ENCODE measurements at places on chromosomes 16 and 17.
A peak's percentile ranks its signal among the peaks of the same experiment; 100 is the strongest.

DNA sequence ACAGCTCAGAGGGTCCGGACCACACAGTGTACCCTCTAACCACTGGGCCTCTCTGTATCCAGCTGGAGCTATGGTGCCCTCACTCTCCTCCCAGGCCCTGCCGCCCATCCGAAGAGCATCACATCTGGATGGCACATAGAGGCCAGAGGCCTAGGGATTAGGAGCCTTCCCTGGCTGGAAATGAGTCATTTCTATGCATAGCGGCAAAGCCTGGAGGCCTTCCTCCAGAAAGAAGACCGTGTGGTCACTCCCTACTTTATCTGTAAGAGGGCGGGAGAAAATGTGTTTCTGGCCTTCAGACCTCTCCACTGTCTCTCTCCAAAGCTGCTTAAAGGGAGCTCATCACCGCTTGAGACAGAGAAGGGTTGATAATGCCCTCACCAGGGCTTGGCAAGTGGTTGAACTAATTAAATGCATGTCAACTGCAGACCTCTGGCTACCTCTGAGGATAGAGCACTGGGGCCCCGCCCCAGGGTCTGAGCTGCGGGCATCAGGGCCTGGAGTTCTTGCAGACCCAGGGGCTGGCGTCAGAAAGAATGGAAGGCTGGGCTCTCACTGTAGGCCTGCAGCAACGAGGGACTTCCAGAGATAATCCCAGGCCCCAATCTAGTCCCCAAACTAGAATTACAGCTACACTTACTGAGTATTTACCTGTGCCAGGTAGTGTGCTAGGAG lies 122.2 kb downstream of the IRX5 start:
- no peak for DNase-seq

DNA sequence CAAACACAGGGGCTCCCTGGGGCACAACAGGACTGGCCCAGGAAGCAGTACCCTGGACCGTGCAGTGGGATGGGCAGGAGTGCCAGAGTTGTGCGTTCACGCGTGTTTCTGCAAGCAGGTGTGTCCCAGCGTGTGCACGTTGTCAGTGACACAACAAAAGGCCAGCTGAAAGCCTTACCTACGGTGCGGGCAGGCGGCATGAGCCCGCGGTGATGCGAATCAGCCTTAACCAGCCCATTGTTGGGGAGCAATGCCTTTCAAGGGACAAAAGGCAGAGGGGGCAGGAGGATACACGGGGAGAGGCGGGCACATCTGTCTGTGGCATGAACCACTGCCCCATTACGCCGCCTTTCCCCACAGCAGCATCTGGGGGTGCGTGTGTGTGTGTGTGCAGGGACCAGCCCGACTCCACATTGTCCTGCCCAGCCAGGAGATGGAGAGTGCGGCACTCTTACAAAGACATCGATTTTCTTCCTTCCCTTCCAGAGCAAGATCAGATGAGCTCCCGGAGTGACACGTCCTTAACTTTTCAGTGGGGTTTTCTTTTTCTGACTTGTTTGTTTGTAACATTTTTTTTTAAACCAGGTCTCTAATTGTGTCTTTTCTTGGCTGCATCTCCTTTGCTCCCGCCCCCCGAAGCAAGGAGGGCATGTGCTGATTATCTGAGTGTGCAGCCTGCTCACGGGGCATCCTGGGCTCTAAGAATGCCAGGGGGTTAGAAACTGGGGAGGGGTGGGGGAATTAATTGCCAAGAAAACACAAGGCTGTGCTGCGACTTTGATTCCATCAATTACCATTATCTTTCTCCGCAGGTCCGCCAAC lies 158.1 kb downstream of the ZNF423 start:
- DNase-seq = no peak

DNA sequence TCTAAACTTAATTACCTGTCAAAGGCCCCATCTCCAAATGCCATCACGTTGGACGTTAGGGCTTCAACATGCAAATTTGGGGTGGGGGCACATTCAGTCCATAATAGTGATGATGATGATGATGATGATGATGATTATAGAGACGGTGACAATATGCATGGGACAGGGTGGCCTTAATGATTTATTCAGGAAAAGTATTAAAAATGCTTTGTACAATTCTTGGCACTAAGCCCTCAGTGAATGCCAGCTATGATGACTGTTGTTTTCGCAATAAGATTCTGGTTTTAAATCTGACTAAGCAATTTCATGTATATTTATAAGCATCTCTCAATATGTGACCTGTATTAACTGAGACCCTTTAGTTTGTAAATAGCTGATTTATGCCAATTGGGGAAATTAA lies 106.3 kb downstream of the C16orf95 start:
- DNase-seq = no peak

GRCh38 chr16:1543085-1543896 lies 9.8 kb downstream of the TMEM204 start:
- DNase-seq = peak; percentile 64

GRCh38 chr17:2051061-2051932 lies 3.6 kb upstream of the HIC1 start:
- DNase-seq = no peak

DNA sequence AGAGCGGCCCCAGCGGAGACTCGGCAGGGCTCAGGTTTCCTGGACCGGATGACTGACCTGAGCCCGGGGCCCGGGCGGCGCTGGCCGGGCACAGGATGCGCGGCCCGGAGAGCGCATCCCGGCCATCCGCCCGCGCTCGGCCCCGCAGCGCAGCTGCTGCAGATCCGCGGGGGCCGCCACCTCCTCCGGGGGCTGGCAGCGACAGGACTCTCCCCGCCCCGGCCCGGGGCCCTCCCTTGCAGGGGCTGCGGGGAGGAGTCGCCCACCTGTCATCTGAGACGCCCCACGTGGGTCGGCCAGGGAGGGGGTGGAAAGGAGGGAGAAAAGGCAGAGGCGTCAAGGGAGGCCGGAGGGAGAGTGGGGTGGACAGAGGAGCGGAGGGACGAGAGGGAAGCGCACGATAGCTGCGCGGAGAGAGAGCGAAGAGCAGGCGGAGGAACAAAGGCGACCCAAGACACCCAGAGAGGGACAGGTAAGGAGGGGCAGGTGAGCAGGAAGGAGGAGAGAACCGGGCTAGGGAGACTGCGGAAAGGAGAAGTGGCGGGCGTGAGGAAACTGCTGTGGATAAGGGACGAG lies 471 bp upstream of the PRKAR1A start:
- peak; percentile 59 for DNase-seq

DNA sequence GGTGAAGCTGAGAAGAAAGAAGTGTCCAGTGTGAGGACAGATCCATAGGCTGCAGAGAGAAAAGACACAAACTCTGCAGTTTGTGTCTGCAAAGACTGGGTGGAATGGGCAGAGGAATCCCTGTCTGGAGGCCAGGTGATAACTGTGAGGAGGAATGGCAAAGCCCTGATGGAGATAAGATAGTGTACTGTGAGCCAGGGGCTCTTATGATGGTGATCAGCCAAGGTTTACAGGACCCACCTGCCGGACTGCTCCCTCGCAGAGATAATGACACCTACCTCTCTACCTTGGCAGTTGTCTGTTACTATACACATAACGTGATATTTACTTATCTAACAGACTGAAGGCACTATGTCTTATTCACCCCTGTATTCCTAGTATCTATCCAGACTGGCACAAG lies 92.6 kb upstream of the ASIC2 start:
- DNase-seq = no peak

DNA sequence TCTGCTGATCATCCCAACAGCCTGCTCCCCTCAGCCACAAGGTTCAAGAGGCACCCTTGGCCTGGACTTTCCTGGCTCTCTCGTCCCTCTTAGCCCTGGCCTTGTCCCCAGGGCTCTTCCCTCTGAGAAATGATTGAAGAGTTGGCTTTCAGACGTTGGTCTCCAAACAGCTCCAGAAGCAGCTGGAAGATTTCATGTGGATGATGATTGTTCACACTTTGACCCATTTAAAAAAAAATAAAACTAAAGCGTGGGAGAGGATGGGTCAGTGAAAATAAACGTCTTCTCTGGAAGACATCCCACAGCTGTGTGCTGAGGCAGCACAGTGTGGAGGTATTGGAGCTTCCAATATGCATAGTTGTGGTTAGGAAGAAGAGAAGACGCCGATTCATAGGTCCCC lies 54.7 kb upstream of the CDH11 start:
- no peak for DNase-seq

DNA sequence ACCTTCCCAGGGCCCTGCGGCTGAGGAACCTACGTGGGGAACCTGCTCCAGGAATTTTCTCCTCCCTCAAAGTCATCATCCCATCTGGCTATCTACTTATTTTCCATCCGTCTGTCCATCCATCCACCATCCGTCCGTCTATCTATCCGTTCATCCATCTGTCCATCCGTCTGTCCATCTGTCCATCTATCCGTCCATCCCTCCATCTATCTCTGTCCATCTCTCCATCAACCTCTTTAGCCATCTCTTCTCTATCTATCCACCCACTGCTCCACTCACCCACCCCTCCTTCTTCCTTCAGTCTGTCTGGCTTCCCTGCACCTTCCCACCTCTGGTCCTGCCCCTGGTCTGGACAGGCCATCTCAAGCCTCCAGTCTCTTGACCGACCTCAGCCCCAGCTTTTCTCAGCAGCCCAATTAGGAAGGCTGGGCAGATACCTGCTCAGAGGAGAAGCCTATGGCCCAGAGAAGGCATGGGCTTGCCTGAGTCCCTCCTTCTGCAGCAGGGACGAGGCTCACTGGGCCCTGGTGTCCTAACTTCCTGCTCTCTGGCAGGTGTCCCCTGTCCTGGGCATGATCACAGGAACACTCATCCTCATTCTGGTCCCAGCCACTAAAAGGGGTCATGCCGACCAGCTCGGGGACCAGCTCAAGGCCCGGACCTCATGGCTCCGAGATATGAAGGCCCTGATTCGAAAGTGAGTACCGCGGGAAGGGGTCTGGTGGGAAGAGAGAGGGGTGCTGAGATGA lies 23.0 kb downstream of the MYBBP1A start:
- DNase-seq = no peak

- DNase-seq = no peak
Measured at GRCh38 chr17:36892112-36892838, 45.0 kb upstream of the LHX1 start.
